ENCODE measurements at places on chromosomes 5 and 9.

GRCh38 chr9:899440-900184 is 58.1 kb downstream of the DMRT1 start:
- DNase-seq = no peak

DNA sequence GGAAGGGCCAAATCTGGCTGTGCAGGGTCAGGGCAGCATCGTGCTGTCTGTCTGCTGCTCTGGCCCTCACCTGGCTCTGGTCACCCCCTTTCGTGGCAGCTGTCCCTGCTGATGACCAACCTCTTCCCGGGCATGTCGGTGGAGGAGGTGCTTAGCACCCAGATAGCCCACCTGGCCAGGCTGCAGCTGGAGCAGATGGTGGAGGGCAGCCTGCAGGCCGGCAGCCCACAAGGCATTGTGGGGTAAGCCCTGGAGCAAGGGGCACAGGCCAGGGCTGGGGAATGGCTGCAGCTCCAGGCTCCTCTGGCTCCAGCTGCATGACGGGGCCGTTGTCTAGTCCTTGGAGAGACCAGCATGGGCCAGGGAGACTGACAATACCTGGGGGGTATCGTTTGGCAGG is 8.2 kb downstream of the TOR2A start:
- DNase-seq = no peak

GRCh38 chr5:143362664-143363227 is 40.7 kb downstream of the NR3C1 start:
- no peak for DNase-seq

DNA sequence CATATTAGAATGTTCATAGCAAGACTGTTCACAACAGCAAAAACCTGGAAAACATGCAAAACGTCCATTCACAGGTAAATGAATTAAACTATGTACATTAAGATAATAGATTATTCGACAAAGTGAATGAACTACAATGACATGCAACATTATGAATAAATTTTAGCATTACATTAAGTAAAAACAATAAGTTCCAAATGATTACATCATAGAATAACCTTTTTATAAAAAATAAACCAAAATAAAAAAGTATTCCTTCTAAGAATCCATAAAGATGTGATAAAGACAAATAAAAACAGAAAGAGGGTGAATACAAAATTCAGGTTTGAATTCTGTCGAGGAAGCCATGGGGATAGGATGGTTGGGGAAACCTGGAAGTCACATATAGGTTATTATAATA is 57.3 kb downstream of the STRBP start:
- no peak for DNase-seq

DNA sequence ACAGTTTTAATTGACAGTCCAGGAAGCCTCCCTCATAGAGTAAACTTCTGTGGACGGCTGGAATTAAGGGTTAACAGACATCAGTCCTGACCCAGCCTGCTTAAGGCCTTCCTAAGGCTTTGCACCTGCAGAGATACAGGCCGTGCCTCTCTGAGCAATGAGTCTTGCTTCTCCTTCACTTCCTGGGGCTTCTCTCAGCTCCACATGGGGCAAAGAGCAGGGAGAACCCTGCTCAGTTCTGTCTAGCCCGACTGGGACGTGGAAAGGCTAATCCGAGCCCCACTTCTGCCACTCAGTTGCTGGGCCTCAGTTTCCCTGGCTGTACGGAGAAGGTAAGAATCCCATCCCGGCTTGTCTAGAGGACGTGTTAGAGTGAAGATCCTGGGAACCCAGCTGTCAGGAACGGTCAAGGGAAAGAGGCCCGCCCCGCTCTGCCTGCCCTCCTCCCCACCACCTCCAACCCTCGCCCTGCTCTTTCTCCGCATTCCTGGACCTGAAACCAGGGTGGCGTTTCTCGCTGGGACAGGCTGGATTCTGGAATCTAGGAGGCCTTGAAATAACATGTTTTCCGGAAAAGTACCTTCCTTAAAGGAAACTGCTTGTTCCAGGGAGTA is 6.5 kb downstream of the SPAAR start:
- DNase-seq = no peak

- no peak for DNase-seq
Observed at GRCh38 chr5:74903165-74903787, 37.1 kb upstream of the FAM169A start.

GRCh38 chr5:127912411-127912810 is 171.2 kb upstream of the SLC12A2 start:
- no peak for DNase-seq

DNA sequence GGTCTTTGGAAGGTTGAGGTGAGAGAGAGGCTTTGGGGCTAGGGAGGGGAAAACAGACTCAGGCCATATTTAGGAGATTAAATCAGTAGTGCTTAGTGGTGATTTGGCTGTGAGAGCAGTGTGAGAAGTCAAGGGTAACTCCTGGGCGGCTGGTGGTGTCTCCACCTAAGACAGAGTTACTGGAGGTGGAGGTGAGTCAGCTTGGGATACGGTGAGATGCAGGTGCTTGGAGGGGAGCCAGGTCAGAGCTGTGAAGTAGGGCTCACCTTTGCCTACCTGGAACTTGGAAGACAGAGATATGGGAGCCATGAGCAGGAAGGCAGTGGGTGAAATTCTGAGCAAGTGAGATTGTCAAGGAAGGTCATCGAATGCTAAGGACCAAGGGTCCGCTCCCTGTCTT is 24.5 kb downstream of the RGS3 start:
- no peak for DNase-seq

GRCh38 chr9:96071076-96071814 is 195.8 kb downstream of the ERCC6L2 start:
- DNase-seq = no peak

DNA sequence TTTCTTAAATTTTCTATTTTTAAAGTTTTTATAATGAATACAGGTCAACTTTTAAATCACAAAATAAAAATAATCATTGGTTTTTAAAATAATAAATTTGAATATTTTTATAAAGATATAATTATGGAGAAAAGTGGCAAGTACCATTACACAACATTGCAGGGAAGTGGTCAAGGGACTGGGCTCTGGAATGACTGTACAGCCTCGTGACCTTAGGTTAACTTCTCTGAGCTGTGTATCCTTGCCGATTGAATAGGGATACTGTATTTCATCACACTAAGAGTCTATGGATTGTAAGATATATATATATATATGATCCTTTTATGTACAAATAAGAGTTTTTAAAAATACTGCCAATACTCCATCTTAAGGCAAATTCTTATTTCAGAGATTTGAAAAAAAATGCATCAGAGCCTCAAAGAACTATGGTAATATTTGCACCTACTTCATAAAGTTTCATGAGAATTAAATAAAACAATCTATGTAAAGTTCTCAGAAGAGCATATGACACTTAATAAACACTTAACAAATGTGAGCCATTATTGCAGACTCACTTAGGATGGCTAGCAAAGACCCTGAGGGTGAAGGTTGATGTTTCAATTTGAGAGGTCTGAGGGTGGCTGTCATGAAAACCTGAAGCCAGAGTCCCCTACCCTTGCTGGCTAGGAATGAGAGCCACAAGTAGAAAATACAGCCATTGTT is 136.5 kb downstream of the CCDC192 start:
- no peak for DNase-seq

- DNase-seq = no peak
Observed at GRCh38 chr5:55850839-55851674, at the start of gene IL31RA. Gene IL31RA, plus strand, starts transcription at chr5:55851357. Its CDS starts 214 bp downstream, at chr5:55851571.

- DNase-seq = no peak
Observed at GRCh38 chr9:87742813-87743428, 17.0 kb downstream of the CTSL start.

DNA sequence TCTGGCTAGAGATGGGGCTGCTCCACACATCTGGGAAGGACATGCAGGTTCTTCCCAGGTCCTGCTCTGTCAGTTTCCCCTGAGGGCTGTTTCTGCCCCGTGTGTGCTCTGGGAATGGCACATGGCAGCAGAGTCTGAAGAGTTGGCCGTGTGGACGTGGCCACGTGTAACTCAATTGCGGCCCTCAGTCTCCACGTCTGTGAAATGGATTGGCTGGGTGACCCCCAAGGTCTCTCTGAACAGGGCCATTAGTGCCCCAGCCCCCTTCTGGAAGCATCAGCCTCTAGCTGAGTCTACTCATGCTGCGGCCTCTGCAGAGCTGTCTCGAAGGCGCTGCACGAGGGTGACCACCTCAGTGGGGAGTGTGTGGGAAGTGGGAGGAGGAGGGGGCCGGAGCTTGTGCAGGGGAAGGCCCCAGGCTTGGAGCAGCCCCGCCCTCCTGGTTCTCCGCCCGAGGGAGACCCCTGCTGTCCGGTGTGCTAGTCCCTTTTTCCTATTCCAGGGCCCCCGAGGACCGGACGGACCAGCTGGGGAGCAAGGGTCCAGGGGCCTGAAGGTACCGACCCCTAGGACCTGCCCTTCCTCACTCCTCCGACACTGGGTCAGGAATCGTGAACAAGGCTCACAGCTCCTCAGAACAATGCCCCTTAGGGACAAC is 58.9 kb upstream of the ORM1 start:
- no peak for DNase-seq

- no peak for DNase-seq
Observed at GRCh38 chr5:15384176-15384575, 115.8 kb upstream of the FBXL7 start.

- no peak for DNase-seq
Observed at GRCh38 chr5:14745188-14745563, 80.7 kb downstream of the OTULIN start.

- DNase-seq = no peak
Observed at GRCh38 chr5:17860660-17861315, 226.5 kb downstream of the TAF11L14 start.

- no peak for DNase-seq
Observed at GRCh38 chr9:114487607-114488300, 17.5 kb downstream of the WHRN start.

DNA sequence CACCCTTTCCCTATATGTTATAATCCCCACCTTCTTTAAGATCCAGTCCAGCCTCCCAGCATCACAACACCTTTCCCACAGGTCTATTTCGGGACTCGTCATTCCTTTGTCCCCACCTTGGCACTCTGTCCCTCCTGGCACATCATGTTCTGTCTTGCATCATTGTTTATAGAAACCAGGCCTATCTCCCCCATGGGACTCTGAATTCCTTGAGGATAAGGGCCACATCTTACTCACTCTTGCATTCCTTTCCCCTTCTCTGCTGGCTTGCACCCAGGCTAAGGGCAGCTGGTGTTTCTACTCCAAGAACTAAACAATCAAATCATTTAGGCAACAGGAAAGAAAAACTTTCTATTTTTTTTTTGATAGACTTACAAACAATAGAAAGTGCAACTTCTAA is 205.7 kb downstream of the AGTPBP1 start:
- no peak for DNase-seq

DNA sequence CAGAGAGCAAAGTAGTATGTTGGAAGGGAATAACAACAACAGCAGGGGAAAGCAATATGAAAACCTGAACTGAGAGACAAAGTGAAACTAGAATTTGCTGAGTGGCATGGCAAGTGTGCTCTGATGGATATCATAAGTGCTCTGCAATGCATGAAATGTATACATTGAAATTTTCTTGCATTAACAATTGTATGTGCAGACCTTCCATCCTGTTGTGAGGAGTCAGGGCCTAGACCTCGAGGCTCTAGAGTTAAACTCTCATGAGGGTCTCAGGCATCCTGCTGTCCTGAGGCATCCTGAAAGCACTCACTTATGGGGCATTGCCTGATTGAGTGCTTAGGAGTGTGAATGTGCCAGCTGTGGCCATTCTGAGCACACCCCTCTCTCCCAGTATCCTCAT is 1.1 kb downstream of the ECM2 start:
- DNase-seq = no peak

GRCh38 chr5:115461506-115462290 is 82.9 kb downstream of the FEM1C start:
- no peak for DNase-seq

DNA sequence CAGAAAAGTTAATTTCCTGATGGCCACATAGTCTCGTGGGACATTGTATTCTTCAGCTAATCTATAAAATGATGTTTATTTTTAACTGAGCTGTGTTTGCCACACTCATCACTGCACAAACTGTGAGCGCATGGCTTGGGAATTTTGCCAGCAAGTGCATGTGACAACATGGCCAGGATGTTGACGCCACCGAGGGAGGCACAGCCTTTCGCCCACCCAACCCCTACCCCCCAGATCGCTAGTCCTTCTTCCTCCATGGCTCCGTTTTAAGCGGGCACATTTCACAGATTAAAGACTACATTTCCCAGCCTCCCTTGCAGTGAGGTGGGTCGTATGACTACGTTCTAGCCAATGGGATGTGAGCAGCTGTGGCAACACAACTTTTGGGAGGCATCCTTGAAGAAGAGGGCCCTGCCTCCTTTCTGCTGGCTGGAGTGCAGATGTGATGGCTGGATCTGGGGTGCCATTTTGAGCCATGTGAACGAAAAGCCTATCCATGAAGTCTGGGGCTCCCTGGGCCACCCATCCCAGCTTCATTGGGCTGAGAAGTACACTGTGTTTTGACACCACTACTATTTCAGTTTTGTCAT is 7.9 kb downstream of the NRARP start:
- DNase-seq = no peak

- DNase-seq = no peak
Observed at GRCh38 chr9:120583958-120584369, 4.0 kb upstream of the CDK5RAP2 start.

- no peak for DNase-seq
Observed at GRCh38 chr5:34034534-34035327, 8.3 kb downstream of the C1QTNF3 start.

DNA sequence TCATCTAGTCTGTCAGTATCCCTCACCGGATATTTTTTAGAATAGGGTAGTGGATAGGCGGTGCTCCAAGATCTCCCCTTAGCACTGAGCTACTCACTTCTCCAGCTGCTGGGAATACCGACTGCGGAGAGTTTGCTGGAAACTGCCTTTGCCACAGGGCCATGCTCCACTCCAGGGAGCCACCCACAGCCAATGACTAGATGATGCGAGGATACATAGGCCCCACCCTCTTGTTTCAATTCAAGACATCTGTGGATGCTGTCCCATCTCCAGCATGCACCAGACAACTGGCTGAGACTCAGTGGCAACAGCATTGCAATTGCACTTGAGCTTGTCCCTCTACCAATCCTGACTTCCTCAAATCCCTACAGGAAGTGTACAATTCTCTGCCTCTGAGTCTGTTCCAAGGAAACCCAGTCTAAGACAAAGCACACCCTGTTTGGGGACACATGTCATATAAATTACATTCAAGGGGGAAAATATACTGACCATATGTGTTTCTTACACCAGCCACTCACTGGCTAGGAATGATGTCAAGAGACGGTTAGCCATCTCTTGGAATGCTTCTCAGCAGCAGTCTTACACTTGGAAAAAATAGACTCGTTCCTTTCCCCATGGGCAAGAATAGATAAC is 312.6 kb upstream of the KIF2A start:
- DNase-seq = no peak

DNA sequence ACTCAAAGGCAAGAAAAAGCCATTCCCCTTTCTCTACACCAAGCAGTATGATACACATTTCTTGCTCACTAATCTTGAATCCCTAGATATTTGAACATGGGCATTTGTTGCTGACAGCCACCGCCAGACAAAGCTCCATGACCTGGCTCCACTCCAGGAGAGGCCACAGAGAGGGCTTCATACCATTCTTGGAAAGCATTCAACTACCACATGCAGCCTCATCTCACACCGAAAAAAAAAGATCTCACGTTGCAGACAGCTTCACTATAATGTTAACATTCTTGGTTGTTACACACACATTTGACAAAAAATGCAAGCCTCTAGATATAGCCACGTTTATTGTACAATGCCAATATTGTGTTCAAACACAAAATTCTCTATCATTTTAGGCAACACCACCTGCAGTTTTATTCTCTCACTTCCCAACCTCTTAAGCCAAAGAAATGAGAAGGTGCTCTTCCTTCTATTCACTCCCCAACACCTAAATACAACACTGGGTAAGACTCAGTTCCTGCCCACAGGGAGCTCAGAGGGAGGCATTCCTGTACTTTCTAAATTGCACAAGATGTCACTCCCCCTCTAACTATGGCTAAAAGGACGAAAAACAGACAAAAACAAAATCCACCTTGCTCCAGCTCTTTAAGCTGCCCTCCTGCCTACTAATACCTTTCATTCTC is 222.4 kb downstream of the TSSK1B start:
- DNase-seq = no peak
